CD4-positive, alpha-beta T cell treated with Interleukin-4 for 4 hours (primary cell): ENCODE measurements at places on chromosomes 4 and X.

GRCh38 chr4:7714738-7715137, 224.9 kb downstream of the AFAP1 start:
- DNase-seq = no peak

DNA sequence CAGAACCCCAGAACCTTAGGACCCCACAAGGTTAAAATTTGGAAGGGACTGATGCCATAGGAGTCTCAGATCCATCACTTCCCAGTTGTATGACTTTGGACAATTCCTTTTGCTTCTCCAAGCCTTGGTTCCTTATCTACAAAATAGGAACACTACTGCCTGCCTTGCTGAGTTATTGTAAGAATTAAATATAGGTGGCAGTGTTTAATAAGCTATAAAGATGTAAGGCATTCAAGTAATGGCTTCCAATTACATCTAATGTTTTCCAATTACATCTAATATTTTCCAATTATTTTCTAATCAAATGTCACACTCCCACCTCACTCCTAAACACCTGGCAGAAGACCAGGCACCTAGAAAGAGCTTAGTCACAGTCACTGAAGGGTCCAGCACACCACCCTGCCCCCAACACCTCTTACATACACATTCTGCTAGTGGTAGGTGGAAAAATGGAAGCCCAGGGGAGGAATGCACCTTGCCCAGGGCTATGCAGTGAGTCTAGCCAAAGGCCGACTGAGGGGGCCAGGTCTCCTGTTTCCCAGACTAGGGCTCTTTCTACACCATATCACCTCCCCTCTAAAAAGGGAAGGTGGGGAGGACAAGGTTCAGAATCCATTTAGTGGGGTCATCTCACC, 24.5 kb upstream of the KDM5C start:
- DNase-seq = no peak

- no peak for DNase-seq
Measured at GRCh38 chrX:66021401-66021764, 18.5 kb downstream of the VSIG4 start.

DNA sequence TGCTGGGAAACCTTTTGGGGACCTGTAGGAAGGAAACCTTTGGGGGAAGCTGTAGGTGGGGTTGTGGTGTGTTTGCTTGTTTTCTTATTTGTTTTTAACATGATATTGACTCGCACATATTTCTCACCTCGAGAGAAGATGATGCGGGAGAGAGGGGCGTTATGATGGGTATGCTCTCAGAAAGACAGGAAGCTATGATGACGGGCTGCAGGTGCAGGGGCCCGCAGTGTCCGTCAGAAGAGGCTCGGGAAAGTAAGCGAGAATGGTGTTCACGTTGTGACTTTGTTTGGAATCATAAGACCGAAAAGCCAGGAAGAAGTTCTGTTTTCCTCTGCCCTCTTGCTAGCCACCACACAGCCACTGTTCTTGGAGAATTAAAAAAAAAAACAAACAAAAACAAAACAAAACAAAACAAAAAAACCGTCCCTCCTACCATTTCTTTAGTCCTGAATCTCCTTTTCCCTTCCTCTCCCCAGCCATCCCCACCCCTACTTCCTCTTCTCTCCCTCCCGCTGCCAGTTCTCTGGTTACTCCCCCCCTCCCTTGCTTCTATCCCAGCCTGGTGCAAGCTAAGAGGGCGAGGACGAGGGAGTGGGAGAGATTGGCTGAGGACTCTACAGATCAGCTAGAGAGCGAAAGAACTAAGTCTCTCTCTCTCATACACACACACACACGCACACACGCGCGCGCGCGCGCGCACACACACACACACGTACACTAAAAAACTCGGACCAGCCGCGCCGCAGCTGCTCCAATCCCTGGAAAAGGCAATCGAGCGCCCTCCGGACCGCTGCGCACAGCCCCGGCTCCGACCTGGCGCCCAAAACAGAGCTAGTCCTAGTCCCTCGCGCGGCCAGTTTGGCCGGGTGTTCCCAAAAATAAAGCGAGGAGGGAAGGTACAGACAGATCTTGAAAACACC, at the start of gene BMP3:
Gene BMP3, plus strand, starts transcription at position 648 of the 920 bp plus-strand sequence. CDS start 577 bp downstream, outside the sequence.
- no peak for DNase-seq

DNA sequence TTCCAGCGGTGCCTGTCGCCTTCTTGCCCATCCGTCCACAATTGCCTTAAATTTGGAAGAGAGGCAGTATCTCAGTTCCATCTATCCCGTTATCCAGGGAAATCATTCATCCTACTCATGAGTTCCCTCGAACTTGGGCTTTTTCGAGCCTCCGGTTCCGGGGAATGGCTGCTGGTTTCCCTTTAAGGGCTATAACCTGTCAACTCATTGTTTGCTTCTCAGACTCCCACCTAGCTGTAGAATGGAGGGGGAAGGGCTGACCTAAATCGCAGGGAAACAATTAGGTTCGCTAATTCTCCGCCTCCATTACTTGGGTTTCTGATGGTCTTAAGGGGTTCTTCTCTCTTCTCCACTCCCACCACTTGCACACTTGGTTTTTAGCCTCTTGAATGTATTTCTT, 1.2 kb downstream of the UCHL1 start:
- no peak for DNase-seq

- no peak for DNase-seq
Measured at GRCh38 chr4:104064646-104065577, 345.1 kb upstream of the TACR3 start.

DNA sequence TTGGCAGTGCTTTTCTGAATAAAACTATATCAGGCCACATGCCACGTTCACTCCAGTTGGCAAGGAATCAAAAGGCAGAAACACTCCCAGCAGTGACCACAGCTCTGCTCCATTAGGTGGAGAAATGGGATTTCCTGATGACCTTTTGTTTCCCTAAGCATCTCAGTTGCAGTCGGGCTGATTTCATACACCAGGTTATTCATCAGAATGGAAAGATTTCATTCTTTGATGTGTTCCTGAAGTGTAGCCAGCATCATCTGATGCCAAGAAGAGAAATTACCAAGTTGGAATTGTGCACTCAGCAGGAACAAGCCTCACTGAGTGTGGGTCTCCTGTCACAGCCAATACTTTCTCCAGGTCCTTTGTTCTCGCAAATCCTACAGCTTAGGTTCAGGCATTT, 193.7 kb downstream of the SPATA18 start:
- no peak for DNase-seq

GRCh38 chr4:174828845-174829701, at the start of gene GLRA3:
Gene GLRA3, minus strand, starts transcription at chr4:174829247. Its CDS starts 436 bp downstream, at chr4:174828811.
- DNase-seq = no peak
